ENCODE measurements at places on chromosomes 3 and 15.
A peak's percentile ranks its signal among the peaks of the same experiment; 100 is the strongest.

DNA sequence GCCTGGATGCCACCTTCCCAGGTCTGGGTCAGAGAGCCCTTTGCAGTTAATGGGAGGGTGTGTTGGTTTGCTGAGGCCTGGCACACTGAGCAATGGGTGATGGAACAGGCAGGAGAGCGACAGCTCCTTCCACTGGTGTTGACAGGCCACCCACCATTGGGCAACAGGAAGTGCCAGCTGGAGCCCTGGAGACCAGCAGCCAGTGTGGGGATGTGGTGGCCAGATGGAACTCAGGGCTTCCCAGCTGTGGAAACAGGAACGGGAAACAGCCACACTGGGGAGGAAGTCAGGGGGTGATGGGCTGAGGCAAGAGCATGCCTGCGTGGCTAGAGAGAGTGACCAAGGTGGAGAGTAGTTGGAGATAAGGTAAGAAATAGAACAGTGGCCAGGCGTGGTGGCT lies 9.3 kb downstream of the PSTPIP1 start:
- no peak for DNase-seq

DNA sequence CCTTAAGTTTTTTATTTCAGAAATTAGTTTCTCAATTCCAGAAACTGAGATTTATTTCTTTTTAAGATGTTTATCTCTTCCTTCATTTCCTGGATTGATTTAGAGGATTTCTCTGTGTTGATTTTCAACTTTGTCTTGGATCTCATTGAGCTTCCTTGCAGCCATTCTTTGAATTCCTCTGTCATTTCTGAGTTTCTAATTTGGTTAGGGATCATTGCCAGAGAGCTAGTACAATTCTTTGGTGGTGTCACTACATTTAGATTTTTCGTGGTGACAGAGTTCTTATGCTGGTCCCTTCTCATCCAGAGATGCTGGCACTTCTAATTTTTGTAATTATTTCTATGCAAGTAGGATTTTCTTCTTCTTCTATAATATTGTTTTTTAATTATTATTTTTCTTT lies 691.1 kb upstream of the NAALADL2 start:
- peak; percentile 82 for DNase-seq

- DNase-seq = no peak
These were observed 13.2 kb downstream of the KLHL18 start for GRCh38 chr3:47295976-47296375.

- DNase-seq = no peak
These were observed 236.4 kb downstream of the LPP start for GRCh38 chr3:188390343-188390718.

DNA sequence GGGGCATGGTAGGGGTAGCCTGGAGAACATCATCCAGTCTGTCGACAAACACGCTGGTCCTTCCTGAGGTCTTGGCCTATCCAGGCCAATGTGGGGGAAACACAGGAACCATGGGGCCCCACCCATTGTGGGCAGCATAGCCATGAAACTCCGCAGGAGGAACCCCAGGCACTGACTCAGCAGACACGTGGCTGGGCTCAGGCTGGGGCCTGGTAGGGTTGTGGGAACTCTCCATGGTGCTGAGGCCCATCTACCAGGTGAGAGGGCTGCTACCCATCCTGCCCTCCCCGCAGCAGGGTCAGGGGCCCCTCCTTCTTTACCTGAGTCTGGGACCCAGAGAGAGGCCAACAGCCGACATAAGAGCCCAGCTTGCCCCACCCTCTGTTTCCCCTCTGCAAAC lies 22.6 kb upstream of the CACNA2D2 start:
- DNase-seq = peak; percentile 53

DNA sequence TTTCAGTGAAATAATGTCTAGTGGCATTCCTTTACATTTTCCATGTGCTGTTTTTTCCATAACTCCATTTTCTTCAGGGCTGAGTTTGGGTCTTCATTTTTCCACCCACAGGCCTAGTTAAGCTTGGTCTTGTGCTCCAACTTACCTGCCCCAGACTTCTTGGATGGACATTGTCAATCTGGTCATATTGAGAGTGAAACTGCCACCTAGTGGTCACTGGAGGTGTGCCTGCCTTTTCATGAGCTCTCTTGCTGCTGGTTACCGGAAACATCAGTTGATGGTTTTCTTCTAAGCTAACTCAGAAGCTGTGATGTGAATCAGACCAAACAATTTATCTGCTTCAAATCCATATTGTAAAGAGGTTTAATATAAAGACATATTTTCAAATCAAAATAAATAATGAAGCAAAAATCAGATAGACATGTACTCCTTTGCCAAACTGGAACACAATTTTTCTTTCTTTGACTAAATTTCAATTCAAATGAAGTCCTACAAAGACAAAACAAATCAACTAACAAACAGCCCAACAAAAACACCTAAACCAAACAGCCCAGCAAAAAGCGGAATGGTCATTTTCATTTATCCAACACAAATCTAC lies 135.1 kb upstream of the RASGRP1 start:
- peak; percentile 73 for DNase-seq

DNA sequence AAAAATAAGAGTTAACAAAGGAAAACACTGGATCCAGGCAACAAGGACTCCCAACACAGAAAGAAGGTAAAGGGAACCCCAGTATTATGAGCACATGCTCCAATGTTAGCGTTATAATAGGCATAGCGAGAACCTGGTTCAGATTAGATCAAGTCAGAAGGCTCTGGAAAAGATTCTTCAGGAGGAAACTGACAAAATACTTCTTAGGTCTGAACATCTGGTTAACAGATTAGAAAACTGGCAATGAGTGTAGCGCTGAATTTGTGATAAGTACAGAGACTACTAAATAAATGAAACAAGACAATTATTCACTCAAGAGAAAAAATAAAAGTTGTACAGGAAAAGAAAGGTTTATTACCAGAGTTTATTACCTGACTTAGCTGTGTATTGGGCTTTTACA lies 146.1 kb downstream of the DPH6 start:
- no peak for DNase-seq

- DNase-seq = peak; percentile 19
These were observed 219.2 kb upstream of the ARHGEF26 start for GRCh38 chr3:153901991-153902390.

GRCh38 chr15:75713338-75713895 lies 769 bp upstream of the CSPG4 start:
- DNase-seq = peak; percentile 64

GRCh38 chr15:60340207-60340921 lies 57.4 kb downstream of the ANXA2 start:
- peak; percentile 57 for DNase-seq

DNA sequence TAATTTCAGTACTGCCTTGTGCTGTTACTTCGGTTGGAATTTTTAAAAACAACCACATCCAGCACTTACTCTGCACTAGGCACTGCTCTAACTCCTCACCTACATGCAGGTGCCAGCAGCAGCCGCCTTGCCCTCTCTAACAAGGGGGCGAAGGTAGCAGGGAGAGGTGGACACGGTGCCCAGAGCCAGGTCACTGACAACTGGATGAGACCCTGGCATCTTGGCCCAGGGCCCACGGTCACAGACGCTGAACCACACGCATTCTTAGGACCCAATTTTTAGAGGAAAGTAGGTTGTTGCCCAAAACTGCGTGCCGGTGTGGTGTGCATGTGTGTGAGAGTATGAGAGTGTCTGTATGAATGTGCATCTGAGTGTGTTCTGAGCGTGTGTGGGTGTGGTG lies 63.4 kb upstream of the GATA2 start:
- no peak for DNase-seq

- DNase-seq = no peak
These were observed 133.3 kb downstream of the GRM7 start for GRCh38 chr3:6994081-6994668.

GRCh38 chr3:124701687-124702086 lies 28.6 kb upstream of the UMPS start:
- peak; percentile 82 for DNase-seq

- DNase-seq = peak; percentile 99
These were observed 149.9 kb upstream of the RASGRP1 start for GRCh38 chr15:38714309-38715072.

GRCh38 chr15:63140936-63141335 lies 16.3 kb downstream of the RPS27L start:
- DNase-seq = no peak

DNA sequence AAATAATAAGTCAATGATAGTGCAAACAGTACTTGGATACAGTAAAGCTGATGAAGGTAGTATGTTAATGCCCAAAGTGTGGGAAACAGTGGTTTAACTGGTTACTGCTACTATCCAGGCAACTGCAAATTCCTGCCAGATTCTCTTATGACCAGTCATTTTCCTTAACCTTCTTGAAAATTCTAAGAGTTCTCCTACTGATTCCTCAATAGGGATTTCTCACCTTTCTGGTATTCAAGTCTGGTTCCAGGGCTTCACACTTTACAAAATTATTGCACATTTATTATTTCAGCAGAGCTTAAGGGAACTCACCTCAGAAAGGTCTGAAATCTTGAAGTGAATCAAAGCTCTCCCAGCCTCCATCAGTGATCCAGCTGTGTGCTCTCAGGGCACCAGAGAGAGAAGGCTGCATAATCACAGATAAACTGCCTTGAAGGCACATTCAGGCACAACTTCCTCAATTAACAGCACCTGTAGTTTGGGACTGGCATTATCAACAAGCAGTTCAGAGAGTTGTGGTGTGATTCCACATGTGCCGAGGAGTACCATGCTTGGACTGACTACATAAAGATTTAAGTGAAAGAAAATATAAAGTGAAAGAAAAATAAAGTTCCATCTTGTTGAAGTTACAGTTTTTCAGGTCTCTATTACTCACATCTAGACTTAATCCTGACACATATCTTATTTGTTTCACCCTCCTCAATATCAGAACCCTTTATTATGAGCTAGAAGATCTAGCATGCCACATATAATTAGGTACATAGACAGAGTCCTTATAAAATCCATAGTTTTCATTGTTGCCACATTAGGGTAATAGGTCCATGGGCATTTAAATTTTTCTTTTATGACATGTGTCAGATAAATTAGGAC lies 59.5 kb upstream of the TIPARP start:
- peak; percentile 75 for DNase-seq

DNA sequence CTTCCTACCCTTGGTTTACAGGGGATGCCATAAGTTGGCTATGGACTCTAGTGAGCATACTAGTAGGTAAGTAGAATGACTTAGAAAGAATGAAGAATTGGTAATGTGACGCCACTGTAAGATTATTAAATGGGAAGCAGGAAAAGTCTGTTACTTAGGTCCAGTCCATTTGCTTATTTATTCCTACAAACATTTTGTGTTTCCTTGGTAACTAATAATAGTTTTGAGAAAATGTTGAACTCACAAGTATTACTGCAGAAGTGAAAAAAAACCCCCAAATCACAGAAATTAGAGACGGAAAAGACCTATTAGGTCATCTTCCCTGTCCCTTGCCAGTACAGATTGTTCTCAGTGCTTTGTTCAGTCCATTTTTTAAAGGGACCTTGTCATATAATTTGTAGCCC lies 63.5 kb downstream of the CMSS1 start:
- no peak for DNase-seq

DNA sequence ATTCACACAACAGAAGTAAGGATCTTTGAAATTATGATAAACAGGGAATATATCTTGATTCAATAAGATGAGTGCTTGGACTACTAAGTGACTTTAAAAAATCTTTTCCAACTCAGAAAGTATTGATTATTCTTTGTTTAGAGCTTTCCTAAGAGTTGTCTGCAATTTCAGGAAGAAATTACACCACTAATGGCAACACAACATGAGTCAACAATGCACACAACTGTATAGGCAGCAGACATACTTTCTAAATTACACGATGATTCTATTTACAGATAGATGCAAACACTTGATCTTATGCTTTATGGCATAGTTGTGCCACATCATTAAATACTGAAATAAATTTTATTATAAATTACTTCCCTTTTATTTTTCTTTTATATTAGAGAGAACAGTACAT lies 4.4 kb downstream of the NAA50 start:
- DNase-seq = no peak

GRCh38 chr3:16145176-16145575 lies 29.3 kb upstream of the GALNT15 start:
- DNase-seq = no peak

DNA sequence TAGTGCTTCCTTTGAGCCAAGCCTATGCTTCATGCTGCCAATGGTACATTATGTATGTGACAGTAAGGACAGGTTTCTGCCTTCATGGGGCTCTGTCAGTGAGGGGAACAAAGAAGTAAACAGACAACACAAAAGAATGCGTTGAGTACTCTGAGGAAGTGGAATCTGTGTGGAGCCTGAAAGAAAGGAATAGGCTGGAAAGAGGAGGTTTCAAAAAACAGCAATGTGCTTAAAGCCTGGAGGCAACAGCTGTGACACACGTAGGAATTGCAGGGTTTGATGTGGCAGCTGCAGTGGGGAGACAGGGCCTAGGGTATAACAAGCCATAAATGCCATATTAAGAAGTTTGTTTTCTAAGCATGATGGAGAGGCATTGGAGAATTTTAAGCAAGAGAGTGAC lies 316.7 kb downstream of the CLSTN2 start:
- no peak for DNase-seq

DNA sequence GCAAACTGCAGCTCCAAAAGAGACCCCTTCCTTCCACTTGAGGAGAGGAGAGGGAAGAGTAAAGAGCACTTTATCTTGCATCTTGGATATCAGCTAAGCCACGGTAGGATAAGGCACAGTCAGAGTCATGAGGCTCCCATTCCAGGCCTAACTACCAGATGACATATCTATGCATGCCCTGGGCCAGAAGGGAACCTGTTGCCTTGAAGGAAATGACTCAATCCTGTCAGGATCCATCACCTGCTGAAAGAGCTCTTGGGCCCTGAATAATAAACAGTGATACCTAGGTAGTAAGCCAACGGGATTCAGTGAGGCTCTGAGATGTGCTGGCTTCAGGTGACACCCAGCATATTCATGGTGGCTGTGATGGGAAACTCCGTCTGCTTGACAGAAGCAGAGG lies 118.5 kb upstream of the EPHA3 start:
- DNase-seq = no peak

DNA sequence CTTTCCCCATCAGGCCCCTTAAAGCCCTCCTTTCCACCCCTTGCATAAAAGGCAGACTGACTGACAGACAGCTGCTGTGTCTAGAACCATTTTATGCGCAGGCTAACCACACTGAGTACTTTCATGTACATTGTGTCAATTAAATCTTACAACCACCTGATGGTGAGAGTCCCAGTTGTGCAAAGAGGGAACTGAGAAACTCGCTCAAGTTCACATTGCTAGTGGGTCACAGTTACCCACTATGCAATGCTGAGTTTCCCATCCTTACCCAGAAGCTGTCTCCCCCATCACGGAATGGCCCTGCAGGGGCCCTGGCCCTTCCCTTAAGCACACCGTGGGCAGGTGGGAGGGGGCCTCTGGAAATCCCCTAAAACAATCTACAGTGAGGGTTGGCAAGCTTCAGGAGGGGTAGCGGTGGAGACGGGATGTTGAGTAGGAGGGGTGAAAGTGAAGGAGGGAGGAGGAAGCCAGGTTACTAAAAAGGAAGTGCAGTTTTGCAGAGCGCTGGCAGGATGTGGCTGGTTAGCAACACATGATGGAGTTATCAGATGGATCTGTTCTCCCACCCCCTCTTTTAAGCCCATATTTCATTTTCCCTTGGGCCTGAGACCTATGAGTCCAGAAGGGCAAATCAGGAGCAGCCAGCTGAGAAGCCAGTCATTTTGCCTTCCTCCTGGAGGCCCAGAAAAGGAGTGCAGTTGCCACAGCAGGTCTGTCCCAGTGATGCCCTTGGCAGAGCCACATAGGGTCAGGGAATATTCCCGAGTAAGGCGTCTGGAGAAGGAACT lies 30.0 kb downstream of the STARD5 start:
- DNase-seq = no peak

GRCh38 chr3:127991681-127992080 lies 60.6 kb upstream of the SEC61A1 start:
- DNase-seq = no peak
